ENCODE measurements at places on chromosomes 7 and 10. TPM values are rescaled to one million over a fixed set of nuclear protein-coding genes. Genes with fewer than 3 reads are reported as not detected.

DNA sequence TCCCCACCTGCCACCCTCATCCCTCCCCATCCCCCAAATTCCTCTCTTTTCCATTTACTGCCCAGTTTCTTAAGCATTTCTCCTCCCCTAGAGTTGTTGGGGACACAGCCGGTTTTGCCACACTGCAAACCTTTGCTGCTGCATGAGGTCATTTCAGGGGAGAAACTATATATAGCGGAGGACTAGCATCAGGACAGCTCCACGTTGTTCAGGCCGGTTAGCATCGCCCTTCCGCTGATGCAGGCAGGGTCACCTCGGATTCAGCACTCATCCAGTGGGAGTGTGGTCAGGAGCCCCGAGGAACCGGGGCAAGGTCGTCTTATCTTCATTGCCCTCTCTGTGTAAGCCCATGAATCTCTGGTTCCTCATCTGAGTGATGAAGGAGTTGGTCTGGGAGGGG lies 15.6 kb downstream of the UBTD1 start:
- DNase-seq = peak; percentile 43

- DNase-seq = no peak
Measured at GRCh38 chr10:12387561-12388210, 38.3 kb downstream of the CAMK1D start.

DNA sequence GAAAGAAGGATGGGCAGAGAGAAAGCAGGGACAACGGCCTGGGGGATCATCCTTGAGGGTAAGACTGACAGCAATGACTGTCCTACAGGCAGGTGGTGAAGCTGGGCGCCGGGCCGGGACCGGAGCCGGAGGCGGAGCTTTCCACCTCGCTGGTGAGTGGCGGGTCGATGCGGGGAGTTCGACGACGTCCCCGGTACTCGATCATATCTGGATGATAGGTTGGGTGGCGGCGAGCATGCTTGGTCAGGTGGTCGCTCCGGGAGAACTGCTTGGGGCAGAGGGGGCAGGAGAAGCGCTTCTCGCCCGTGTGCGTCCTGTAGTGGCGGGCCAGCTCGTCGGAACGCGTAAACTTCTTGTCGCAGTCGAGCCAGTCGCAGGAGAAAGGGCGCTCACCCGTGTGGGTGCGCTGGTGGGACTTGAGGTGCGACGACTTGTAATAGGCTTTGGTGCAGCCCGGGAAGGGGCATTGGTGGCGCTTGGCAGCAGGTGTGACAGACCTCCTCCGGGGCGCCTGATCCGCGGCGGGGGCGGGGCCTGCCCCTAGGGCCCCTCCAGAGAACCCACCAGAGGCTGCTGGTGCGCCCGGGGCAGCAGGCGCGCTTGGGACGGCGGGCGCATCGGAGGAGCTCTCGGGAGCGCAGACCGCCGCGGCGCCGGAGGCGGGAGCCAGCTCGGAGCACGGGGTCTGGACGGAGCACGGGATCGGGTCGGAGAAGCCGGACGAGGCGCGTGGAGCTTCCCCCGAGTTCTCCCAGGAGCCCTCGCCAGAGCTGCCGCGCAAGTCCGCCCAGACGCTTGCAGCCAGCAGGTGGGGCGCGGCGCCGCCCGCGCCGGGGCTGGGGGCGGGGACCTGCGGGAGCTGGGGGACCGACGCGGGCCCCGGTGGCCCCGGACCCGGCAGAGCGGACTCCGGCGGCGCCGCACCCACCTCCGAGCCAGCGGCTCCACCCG lies 752 bp downstream of the KLF14 start:
- DNase-seq = peak; percentile 65

DNA sequence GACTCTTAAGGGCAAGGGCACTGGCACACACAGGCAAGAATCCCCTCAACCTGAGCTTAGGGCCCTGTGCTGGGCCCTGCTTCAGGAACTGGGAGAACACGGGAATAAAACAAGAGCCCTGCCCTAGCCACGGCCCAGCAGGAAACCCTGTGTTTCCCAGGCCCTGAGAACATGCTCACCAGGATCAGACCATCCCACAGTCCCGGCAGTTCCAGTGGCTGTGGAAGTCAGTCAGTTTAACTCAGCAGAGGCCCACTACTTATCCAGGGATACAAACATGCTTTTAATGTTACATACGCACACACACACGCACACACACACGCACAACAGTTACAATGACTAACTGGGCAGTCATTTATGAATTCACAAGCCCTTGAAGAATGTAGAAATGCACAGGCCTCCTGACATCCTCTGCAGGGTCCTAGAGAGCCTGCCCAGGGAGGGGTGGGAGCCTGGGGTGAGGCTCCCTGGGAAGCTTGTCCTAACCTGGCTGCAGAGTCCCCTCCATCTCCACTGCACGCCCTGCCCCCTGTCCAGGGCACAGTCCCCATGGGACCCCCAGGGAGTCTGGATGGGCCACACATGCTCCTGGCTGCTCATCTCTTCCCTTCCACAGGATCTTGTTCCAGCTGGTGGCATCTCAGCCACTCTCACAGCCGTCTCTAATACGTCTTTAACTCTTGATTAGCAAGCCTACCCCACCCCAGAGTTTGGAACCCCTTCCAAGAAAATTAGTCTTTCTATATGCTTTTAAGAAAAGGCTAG lies 97.6 kb downstream of the TCERG1L start:
- no peak for DNase-seq

DNA sequence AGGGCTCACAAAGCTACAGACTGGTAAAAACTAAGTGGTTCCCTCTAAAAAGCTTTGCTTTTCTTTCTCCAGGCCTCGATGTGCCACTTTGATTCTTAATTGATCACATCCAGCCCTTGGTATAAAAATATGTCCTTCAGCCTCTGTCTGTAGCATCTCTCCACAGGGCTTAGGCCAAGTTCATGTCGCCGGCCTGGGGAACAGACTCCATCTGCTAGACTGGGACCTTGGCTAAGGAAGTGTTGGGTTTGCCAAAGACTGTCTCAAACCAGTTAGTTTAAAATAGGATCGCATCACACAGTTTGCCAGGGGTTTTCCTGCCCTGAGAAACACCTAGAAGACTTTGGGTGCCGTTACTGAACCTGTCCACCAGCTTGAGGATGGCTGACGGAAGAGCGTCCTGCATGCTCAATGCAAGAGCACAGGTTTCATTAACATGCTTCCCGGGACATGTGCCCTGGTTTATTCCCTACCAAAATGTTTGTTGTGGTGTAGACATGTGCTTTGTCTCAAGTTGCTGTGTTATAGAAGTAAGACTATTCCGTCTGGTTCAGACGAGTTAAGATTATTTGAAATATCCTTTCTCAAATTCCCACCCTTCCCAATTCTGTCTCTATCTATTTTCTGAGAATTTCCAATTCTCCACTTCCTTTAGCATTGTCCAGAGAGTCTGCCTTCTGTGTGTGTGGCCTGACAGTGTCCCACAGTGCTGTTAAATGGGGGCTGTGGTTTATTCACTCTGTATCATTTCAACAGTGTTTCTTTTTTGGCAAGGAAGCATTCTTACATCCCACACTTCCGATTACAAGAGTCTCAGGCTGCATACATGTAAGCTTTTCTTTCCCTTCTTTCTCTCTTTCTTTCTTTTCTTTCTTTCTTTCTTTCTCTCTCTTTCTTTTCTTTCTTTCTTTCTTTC lies 334.7 kb downstream of the INHBA start:
- no peak for DNase-seq

GRCh38 chr7:7428806-7429205 lies 106.9 kb downstream of the COL28A1 start:
- DNase-seq = peak; percentile 19

DNA sequence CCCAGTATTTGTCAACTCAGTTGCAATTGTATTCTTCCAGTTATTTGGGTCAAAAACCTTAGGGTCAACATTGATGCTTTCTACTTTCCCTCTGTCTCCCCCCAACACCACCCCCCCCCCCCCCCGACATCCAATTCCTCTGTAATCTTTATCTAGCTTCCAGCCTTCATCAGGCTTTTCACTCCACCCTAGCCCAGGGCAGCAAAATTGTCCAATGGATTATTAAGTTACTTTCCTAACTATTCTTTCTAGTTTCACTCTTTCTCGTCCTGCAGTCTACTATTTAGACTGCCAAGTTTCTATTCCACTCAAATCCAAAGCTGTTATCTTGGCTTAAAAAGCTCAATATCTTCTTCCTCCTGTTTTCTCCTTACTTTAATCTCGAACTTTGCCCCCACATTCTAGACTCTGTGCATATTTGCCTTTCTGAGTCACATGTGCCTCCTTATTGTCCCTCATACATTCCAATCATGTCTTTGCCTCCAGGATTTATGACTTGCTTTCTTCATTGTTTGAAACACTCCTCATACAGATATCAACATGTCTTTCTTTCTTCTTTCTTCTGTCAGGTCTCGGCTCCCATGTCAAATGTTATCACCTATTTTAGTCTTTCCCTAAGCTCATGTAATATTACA lies 196.6 kb upstream of the TMEM196 start:
- DNase-seq = no peak

GRCh38 chr7:39299695-39300094 lies 266.5 kb upstream of the YAE1 start:
- no peak for DNase-seq

GRCh38 chr10:123150986-123151736 lies 3.0 kb upstream of the BUB3 start:
- DNase-seq = peak; percentile 70

- DNase-seq = peak; percentile 73
Measured at GRCh38 chr10:72694476-72695369, 2.8 kb downstream of the MCU start.

- peak; percentile 82 for DNase-seq
Measured at GRCh38 chr10:73858013-73858708, 16.2 kb downstream of the CAMK2G start.

GRCh38 chr7:47528471-47528870 lies 53.4 kb downstream of the TNS3 start:
- no peak for DNase-seq

DNA sequence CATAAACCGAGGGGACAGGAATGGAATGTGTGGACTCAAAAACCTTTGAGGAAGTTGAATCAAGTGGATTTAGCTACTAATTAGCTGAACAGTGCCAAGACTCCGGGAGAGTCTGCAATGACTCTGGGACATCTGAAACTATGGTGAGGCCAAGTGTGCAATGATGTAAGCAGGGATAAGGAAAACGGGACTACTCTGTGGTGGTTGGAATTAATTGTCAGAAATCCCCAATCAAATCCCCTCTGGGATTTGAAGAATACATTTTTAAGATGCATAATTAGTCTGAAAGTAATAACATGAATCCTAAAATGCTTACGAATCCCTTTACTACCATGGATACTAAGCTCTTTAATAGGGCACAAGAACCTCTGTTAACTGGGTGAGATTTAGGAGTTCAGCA lies 602.8 kb downstream of the NRG3 start:
- DNase-seq = no peak

- no peak for DNase-seq
Measured at GRCh38 chr10:77861366-77861765, 65.2 kb downstream of the DLG5 start.

GRCh38 chr10:37681617-37681999 lies 175.8 kb downstream of the ZNF248 start:
- DNase-seq = peak; percentile 74

DNA sequence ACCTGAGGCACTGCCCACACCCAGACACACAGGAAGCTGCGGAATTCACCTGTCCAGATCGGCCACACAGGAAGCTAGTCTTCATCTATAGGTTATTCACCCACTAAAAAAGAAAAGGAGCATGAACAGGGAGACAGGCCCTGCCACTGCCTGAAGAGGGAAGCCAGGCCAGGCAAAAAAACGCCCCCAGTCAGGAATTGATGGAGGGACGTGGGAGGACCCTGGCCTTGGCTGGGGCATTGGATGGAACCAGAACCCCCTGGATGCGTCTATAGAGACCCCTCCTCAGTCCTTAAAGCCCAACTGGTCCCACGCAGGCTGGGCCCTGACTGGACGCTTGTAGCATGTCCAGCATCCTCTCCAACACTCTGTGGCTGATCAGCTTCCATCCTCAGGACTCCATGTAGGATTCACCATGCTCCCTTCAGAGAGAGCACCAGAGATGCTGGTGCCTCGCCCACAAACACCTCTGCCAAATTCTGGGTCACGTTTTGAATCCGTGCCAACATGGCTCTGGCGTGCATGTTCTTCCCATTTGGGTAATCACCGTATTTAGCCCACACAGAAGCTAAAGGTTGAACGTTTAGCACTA lies 259.3 kb upstream of the TCERG1L start:
- DNase-seq = no peak

The CRHR2 gene
- not detected for total RNA-seq

The CCL24 gene
- total RNA-seq = not detected

The STAMBPL1 gene
- total RNA-seq = 11.6 TPM

The CCDC172 gene
- total RNA-seq = not detected

The SEMA3A gene
- 2.5 TPM for total RNA-seq

The TMEM213 gene
- total RNA-seq = not detected

The NUTM2E gene
- total RNA-seq = not detected

The CPA2 gene
- total RNA-seq = not detected

The CTNNA3 gene
- total RNA-seq = not detected
